ENCODE measurements at places on chromosomes 11 and 22.

DNA sequence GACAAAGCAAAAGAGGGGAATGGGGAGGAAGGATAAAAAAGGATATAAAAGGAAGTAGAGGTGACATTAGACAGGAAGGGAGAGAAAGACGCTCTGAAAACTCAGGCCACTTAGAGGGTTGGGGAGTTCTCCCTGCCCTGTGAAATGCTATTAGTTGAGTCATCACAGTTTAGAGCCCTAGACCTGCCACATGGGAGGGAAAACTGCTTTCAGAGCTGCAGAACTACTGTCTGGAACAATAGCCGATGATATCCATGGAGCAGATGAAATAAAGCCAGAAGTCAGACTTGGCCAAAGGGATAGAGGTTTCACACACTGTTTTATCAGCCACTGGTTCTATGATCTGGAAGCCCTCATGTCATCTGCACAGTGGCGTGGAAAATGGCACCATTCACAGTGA, 157.9 kb downstream of the NCAM1 start:
- DNase-seq = peak; percentile 28

- no peak for DNase-seq
Measured at GRCh38 chr11:126129727-126130671, 67.3 kb upstream of the CDON start.

GRCh38 chr22:37618072-37618656, 9.5 kb downstream of the GGA1 start:
- no peak for DNase-seq

DNA sequence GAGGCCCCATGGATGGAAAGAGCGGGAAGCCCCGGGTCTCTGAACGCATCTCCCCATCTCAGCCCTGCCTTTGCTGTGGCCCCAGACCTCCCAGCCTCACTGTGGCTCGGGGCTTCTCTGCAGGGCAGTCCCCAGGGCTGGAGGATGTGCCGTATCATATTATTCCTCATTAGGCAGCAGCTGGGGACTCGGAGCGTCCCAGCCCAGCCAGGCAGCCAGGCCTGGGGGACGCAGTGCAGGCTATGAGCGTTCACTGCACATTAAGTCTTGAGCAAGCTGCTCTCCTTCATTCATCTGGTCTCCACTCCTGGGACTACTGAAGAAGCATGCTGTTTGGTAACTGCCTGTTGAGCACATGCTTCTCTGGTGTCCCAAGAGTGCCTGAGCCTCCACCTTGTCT, 226.8 kb upstream of the TBCEL start:
- no peak for DNase-seq

DNA sequence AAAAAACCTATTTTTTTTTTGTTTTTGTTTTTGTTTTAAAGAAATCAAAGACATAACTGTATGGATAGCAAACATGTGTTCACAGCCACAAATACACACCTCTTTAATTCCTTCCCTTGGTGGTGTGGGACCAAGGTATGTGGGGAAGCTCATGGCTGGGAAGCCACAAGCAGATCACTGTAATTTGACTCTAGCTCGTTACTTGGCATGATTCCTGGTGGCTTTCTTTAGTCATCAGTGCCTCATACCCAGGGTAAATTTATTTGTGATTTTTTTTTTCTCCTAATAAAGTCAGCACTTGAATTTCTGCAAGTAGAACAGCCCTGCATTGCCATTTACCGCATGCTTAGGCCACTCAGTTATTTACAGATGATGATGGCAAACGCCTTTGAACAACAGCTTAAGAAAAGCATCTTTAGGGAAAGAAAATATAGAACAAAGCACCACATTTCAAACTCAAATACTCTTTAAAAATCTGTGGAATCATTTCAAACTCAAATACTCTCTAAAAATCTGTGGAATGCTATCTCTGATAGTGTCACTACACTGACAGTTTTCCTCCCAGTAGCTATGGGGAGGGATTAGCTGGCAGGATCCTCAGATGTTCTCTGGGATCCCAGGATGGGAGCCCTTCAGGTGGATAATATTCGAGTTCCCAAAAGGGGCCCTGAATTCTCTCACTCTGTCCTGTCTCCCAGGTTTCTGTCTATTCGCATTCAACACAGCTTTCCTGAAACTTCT, 687.2 kb downstream of the OPCML start:
- peak; percentile 96 for DNase-seq

DNA sequence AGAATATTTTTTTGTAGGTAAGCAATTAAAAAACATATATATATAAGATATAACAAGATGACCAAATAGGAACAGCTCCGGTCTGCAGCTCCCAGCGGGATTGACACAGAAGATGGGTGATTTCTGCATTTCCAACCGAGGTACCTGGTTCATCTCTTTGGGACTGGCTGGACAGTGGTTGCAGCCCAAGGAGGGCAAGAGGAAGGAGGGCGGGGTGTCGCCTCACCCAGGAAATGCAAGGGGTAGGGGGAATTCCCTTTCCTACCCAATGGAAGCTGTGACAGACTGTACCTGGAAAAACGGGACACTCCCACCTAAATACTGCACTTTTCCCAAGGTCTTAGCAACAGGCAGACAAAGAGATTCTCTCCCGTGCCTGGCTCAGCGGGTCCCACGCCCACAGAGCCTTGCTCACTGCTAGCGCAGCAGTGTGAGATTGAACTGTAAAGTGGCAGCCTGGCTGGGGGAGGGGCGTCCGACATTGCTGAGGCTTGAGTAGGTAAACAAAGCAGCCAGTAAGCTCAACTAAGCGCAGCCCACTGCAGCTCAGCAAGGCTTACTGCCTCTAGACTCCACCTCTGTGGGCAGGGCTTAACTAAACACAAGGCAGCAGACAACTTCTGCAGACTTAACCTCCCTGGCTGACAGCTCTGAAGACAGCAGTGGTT, 163.8 kb downstream of the CWF19L2 start:
- DNase-seq = no peak

DNA sequence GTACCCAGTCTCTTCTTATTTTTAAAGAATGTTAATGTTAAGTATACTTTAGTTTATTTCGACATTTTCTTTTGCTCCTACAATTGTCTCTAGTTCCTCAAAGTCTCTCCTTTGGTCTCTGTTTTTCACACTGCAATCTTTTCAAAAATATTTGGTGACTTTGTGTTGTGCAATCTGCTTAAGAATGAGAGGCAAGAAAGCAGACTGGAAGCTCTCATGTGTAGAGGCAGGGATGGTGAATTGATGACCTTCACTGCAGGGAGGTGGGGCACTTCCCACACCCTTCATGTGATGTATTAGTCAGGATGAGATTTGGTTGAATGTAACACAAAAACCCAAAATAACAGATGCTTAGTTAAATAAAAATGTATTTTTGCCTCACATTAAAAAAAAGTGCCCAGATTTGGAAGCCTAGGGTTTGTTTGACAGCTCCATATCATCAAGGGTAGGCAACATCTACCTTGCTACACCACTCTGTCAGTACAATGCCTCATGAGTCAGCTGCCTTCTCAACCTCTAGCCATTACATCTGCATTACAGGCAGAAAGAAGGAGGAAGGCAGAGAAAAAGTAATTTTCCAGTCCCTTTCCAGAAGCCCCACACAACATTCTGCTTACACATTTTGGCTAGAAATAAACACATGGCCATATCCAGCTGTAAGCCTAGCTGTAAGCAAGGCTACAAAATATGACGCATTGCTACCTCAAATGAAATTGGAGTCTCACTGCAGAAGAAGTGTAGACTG, 3.8 kb upstream of the MMP27 start:
- DNase-seq = peak; percentile 45

DNA sequence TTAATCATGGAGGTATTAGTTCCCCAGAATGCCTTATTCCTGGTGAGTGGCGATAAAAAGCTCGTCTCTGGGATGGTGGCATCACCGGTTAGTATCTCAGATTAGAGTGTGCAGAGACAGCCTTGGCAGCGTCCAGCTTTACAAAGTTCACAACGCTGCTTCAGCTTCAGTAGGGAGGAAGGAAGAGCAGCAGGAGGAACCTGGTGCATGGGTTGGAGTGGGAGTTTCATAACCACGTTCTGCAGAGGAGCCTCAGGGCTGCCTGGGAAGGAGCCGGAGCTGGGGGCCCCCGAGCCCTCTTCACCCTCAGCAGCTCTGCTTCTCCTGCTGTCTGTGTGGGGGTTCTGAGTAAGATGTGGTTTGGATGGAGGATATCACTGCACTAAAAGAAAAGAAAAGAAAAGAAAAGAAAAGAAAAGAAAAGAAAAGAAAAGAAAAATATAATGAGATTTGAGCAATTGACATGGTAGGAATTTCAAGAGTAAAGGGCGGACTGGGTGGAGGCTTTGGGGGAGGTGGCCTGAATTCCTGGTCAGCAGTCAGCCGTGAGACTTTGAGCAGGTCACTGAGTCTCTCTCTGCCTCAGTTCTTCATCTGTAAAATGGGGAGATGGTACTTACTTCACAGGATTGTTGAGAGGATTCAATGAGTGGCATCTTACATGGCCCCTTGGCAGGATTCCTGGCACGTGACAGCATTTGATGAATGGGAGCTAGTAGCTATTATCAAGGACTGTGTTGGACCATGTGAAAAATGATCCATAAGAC, 6.5 kb downstream of the ASPHD2 start:
- DNase-seq = no peak

GRCh38 chr11:64086258-64087123, 50.8 kb downstream of the FLRT1 start:
- peak; percentile 46 for DNase-seq

- no peak for DNase-seq
Measured at GRCh38 chr11:119685111-119685746, 43.8 kb downstream of the NECTIN1 start.

GRCh38 chr11:5196731-5197130, 3.8 kb downstream of the OR51V1 start:
- DNase-seq = peak; percentile 35

DNA sequence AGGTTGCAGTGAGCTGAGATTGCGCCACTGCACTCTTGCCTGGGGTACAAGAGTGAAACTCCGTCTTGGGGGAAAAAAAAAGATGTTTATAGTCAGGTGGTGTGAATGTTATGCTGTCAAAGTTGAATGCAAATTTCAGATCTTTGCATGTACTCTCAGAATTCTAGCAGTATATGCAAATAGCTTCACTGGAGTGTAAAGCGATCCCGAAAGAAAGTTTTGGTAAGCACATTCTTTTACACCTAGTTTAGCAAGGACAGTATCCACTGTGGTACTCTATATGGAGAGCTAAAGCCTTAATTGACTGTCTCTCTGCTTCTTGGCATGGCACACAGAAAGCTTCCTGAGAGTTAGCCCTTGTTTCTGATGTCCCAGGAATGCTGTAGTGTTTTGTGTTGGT, 4.0 kb downstream of the JAM3 start:
- DNase-seq = no peak

DNA sequence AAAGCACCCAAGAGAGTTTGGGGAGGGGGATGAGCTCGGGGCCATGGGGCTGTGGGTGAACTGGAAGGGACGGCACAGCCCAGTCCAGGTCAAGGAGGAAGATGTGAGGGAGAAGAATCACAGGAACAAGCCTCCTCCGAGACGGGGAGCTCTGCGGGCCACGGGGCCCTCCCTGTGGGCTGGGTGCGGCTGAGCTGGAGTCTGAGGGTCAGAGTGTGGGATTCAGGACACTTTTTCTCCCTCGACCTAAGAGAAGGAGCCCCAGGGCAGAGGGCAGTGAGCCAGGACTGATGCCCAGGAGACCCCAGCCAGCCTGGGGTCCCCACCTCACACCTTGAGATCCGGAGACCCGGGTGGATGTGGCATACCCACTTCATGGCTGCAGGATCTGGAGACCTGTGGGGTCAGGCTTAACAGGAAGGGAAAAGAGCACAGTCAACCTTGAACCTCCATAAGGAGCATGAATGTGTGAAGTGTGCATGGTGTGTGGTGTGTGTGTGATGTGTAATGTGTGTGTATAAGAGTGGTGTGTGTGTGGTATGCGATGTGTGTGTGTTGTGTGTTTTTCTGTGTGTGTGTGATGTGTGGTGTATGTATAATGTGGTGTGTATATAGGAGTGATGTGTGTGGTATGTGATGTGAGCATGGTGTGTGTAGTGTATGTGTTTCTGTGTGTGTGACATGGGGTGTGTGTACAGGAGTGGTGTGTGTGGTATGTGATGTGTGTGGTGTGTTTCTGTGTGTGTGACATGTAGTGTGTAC, 504.6 kb downstream of the BRD1 start:
- DNase-seq = no peak

- peak; percentile 29 for DNase-seq
Measured at GRCh38 chr11:123405123-123405592, 24.9 kb upstream of the GRAMD1B start.

GRCh38 chr11:13238879-13239514, 38.6 kb upstream of the BMAL1 start:
- DNase-seq = peak; percentile 51

DNA sequence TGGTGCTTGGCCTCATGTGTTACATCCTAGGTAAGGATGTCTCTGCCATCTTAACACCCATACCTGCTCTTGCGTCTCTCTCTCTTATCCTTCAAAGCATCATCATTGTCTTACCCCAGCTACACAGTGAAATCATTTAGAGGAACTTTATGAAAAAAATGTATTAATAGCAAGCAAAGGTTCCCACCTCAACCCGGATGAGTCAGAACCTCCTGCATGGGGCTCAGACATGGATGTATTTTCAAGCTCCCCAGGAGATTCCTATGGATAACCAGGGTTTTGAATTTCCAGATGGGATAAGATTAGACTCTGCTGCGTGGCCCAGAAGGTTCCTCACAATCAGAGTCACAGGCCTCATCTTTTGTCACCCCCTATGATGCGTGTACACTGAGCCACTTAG, 89.1 kb upstream of the NNMT start:
- no peak for DNase-seq
